Tongue (tissue), 3 donors: ENCODE measurements at places on chromosomes 6 and 20.

DNA sequence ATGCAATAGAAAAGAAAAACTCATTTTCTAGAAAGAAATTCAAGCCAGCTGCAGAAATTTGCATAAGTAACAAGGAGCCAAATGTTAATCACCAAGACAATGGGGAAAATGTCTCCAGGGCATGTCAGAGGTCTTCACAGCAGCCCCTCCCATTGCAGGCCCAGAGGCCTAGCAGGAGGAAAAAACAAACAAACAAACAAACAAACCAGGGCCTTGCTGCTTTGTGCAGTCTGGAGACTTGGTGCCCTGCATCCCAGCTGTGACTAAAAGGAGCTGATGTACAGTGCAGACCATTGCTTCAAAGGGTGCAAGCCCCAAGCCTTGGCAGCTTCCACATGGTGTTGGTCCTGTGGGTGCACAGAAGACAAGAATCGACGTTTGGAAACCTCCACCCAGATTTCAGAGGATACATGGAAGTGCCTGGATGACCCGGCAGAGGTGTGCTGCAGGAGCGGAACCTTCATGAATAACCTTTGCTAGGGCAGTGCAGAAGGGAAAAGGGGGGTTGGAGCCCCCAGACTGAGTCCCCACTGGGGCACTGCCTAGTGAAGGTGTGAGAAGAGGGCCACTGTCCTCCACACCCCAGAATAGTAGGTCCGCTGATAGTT lies 110.9 kb upstream of the AKAP12 start:
- no peak for DNase-seq

- no peak for DNase-seq
These were observed 120.6 kb upstream of the TMEM181 start for GRCh38 chr6:158439255-158439654.

DNA sequence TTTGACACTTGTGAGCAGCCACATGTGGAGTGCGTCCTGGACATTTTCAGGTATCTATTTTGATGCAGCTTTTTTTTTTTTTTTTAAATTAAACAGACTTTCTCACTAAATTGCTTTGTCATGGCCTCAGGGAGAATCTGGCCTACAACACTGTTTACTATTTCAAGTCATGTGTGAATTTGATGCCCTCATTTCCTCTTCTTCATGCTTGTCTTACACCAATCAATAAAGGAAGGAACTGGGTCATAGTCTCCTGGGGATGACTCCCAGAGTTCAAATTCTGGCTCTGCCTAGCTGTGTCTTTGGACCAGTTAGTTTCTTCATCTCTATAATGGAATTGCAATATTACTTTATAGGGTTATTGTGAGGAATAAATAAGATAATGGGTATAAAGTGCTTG lies 554.1 kb downstream of the PRKN start:
- DNase-seq, result no peak

- DNase-seq, result no peak
These were observed 31.2 kb downstream of the TPX2 start for GRCh38 chr20:31770243-31770642.

DNA sequence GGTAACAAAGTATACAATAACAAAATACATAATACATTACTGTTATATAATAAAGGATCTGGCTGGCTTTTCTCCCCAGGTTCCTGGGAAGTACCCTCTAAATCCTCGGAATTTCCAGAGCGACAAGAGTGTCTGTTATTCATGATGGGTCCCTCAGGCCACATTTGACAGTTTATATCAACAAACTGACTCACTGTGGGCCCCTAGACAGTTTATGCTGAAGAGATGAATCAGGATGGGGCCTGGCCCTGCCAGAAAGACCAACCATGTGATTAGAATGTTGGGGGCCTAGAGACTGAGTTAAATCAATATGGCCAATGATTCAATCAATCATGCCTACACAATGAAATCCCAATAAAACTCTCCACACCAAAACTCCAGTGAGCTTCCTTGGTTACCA lies 13.5 kb downstream of the USP45 start:
- no peak for DNase-seq

GRCh38 chr6:98366371-98366770 lies 468.0 kb upstream of the POU3F2 start:
- DNase-seq, result no peak

GRCh38 chr6:4979426-4979825 lies 24.4 kb downstream of the RPP40 start:
- DNase-seq, result no peak

- no peak for DNase-seq
These were observed 10.2 kb downstream of the FKBP1A start for GRCh38 chr20:1382670-1383069.

DNA sequence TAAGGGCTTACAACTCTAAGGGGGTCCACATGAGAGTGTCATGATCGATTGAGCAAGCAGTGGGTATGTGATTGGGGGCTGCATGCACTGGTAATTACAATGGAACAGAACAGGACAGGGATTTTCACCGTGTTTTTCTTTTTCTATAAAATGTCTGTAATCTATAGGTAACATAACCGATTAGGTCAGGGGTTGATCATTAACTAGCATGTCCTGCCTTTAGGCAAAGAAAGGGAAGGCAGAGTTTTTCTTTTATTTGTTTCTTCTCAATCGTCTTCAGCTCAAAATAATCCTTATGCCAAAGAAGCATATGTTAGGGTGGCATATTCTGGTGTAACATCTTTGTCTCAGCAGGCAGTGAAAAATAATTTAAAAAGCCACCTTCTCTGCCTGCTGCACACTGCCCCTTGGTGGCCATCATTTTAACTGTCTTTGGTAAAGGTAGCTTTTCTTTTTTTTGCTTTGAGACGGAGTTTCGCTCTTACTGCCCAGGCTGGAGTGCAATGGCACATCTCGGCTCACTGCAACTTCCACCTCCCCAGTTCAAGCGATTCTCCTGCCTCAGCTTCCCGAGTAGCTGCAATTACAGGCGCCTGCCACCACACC lies 9.7 kb upstream of the CEP43 start:
- DNase-seq, result peak; percentile 32

DNA sequence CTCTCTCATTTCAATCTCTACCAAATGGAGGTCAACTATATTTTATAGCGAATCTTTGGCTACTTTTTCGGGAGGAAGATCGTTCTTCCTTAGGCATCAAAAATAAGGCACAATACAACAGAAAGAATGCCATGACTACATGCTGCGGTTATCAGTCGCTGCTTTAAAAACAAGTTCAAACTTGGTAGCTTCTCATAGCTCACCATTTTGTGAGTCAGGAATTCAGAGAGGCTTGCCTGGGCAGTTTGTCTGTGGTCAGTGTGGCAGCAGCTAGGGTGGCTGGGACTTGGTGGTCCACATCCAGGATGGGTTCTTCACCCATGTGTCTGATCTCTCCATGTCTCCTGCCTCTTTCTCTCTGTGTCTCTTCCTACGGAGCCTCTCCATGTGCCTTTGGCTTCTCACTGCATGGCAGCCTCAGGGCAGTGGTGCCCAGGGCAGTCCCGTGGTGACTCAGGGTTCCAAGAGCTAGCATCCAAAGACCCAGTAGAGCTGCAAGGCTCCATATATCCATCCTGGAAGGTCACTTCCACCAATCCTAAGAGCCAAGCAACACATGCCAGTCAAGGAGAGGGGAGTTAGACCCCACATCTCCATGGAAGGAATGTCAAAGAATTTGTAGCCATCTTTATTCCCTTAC lies 10.4 kb downstream of the SCML4 start:
- DNase-seq, result no peak

DNA sequence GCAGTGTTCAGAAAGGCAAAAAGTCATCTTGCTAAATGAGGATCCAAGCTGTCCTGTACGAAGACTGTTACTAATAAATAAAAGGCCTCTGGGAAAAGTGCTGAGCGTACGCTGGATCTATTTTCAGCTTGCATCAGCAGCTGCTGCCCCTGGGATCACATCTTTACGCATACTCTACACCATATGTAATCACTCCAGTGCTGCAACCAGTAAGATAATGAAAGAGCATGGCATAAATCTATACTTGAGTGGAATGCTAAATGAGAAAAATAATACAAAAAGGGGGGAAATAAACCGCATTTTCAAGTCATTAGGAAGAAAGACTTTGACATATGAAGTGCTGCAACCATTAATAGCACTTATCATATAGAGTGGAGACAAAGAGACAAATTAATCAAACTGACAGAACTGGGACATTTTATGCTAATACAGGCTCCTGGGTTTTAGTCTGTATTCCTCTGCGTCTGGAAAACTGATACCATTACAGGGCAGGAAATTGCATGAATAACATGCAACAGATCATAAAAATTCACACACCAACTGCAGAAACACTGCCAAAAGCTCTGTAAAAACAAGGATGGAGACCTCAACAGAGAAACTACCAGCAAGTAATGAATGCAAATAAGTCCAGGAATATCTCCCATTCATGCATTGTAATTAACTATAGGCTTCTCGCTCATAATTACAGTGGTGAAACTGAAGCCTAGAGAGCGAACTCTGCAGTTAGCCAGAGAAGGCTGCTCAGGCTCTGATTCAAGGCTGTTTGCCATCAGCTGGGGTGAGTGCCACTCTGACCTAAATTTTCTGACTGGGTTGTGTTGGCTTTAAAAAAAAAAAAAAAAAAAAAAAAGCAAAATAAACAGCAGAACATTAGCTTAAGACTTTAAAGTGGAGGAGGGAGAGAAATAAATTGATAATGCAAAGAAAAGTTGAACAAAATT lies 83.8 kb downstream of the GJA10 start:
- peak; percentile 86 for DNase-seq

- peak; percentile 19 for DNase-seq
These were observed 43.6 kb downstream of the RIOK1 start for GRCh38 chr6:7433121-7433617.

DNA sequence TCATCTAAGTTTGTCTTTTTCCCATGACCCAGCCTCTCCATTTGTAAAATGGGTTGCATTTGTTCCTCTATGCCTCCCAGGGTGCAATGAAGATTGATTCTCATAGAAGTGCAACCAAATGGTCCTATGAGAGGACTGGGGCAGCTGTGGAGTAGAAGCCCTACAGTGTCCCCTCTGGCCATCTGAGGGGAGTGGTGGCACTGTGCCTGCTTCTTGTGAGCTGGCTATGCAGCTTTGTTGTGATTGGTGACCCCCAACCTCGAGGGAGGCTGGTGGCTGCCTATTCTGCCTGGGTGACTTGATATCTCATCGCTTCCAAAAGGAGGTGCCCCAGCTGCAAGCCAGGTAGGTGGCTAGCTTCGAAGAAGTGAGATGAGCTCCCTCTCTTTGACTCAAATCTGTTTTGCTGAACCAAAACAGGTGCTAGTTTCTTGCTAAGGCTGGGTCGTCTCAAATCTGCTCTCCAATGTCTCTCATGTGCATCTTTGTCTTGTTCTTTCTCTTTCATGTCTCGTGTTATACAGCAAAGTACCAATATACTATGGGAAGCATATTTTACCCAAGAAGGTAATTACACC lies 33.9 kb downstream of the TXLNB start:
- DNase-seq, result no peak

DNA sequence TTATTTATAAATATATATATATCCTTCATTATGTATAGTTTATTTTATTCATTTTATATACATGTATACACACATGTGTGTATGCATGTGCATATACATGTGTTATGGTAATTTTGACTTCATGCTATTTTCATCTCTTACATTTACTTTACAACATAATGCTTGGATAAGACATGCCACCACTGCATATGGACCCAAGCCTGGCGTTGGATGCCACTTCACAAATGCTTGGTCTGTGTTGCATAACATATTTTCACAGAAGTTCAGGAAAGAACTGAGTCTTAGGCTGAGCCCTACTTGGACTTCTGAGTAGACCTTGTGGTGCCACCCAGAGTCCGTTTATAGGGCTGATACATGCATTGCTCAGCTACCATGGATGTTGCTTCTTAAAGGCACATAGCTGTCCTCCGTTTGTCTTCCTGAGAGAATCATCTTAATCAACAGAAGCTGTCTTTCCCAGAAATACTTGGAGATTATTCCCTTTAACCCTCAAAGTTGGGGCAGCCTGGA lies 337.8 kb downstream of the BTBD3 start:
- no peak for DNase-seq

- DNase-seq, result no peak
These were observed 71.1 kb downstream of the BFSP1 start for GRCh38 chr20:17460119-17460518.

- DNase-seq, result no peak
These were observed 11.3 kb downstream of the TULP4 start for GRCh38 chr6:158323561-158323958.

DNA sequence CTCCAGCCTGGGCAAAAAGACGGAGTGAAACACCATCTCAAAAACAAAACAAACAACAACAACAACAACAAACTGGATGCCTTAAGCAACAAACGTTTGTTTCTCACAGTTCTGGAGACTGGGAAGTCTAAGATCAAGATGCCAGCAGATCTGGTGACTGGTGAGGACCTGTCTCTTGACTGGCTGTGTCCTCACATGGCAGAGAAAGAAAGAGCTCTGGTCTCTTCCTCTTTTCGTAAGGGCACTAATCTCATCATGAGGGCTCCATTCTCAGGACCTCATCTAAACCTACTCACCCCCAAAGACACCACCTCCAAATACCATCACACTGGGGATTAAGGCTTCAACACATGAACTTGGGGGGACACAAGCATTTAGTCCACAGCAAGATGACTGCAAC lies 13.5 kb upstream of the GFOD1 start:
- no peak for DNase-seq

- peak; percentile 47 for DNase-seq
These were observed at the start of gene CD93 for GRCh38 chr20:23086056-23086566. Gene CD93 (minus strand): TSS chr20:23086324. CDS start chr20:23086192, 132 bp downstream.

DNA sequence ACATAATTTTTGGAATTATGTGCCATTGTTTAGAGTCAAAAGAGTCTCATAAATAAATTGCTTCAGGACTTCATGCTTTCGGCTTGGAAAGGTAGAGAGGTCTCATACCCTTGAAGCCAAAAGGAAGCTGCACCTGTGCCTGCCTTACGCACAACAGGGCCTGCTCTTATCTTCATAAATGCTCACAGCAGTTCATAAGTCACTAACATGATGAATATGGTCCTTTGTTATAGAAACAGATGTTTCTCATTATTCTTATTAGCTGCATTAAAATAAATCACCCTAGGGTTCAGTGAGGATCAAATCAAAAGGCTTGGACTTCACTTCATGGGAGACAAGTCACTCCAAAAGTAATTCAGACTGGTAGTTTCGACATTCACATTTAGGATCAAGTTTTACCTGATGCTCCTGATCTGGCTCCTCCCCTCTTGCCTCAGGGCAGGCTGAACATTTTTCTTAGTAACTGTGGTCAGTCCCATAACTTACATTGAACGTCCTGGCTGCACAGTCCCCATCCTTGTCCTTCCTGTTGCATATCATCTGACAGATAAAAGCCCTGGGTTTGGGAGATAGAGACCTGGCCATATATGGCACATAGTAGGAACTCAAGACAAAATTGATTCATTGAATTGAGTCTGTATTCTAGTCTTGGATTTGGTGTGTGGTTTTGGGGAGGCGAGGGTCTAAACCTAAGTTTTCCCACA lies 20.7 kb upstream of the SH3BGRL2 start:
- no peak for DNase-seq

- DNase-seq, result no peak
These were observed 184.3 kb downstream of the JARID2 start for GRCh38 chr6:15430186-15430585.

- no peak for DNase-seq
These were observed 285.2 kb downstream of the FOXC1 start for GRCh38 chr6:1894954-1895353.
